ENCODE measurements at places on chromosomes 11 and 22.

DNA sequence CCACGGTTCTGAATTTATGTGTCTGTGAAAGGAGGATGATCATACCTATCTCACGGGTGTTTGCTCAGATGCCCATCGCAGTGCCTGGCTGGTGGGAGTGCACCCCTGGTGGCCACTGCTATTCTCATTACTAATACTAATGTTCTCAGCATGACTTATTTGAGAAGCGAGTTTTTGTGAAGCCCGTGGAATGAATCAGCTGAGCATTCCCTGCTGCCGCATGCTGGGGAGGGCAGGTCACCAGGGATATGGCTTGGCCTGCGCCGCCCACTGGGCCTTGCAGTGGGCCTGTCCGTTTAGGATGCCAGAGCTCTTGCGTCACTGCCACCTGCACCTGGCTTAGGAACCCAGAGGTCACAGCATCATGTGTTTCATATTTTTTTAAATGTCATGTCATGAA lies 16.9 kb downstream of the CTTN start:
- DNase-seq, result no peak

GRCh38 chr11:70029861-70030380 lies 48.2 kb upstream of the ANO1 start:
- DNase-seq, result no peak

DNA sequence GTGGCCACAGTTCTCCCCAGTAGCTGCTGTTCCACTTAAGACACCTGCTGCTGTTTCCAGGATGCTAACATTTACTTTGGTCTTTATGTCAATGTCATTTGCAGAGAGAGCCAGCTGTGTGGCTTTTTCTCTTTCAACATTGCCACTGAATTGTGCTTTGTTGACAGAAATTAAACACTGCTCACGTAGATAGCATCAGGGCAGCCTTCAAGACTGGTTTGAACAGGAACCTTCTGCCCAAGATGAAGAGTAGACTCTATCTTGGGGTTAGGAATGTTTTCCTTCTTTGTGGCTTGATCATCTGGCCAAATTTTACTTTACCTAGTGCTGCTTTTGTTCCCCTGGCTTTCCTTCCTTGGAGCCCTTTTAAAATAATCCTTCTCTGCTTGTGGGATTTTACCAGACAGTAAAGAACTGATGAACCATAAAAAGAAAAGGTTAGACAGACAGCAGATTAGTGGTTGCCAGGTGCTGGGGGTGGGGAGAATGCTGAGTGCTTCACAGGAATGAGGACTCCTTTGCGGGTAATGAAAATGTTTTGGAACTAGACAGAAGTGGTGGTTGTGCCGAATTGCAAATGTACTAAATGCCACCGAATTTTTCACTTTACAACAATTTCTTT lies 22.7 kb upstream of the XBP1 start:
- peak; percentile 41 for DNase-seq

GRCh38 chr22:26785932-26786331 lies 128.5 kb downstream of the MIAT start:
- DNase-seq, result no peak

DNA sequence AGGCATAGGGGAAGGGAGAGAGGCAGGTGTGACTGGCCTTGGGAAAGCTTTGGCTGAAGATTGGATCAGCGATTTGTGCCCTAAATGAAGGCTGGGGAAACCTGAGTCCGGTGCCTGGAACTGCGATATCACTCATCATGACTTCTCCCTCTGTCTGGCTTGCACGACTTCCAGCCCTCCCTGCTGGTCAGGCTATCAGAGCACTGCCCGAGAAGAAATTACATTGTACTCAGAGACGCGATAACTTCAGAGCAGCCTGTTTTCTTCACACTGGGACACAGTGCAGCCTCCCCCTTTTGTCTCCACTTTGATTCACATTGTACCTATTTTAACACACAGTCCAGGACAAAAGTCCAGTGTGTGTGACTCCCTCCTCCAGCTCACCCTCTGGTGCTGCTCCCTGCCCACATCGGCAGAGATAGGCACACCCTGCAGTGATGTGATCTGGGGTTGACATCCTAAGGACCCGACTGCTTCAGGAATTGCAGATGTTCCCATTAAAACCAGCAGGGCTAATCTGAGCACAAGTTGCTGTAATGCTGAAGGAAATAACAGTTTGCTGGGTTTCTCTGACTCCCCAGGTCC lies 62.1 kb upstream of the CADM1 start:
- no peak for DNase-seq

GRCh38 chr22:31247726-31248125 lies 35.6 kb downstream of the LIMK2 start:
- DNase-seq, result no peak

GRCh38 chr11:33622806-33623205 lies 77.8 kb downstream of the C11orf91 start:
- no peak for DNase-seq

- no peak for DNase-seq
These were observed 155.9 kb upstream of the SORL1-AS1 start for GRCh38 chr11:121608545-121609098.

DNA sequence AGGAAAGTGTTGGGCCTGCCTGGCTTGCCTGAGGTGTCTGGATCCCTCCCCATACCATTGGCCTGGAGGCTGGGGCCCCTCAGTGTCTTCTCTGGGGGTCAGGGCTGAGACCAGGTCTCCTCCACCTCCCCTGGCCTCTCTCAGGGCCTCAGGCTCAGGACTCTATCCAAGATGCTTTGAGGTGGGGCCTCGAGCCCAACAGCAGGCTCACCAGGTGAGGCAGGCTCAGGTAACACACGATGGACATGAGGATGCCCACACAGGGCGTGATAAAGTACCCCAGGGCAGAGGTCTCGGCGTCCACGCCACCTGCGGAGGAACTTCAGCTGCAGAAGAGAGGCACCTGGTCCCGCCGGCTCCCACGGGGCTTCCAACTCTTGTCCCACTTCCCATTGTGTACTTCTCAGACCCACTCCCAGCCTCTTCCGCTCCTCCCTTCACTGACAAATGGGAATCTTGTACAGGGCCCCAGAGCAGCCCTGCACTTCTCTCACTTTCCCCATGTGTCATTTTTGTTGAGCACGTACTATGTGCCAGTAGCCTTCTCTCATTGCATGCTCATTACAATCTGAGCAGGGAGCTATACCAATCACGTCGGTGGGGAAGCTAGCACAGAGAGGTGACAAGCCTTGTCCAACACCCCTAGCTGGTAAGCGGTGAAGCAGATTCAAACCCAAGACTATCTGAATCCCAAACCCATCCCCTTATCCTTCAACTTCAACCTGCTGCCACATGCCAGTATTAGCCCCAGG lies 3.8 kb downstream of the SLC29A2 start:
- DNase-seq, result no peak

DNA sequence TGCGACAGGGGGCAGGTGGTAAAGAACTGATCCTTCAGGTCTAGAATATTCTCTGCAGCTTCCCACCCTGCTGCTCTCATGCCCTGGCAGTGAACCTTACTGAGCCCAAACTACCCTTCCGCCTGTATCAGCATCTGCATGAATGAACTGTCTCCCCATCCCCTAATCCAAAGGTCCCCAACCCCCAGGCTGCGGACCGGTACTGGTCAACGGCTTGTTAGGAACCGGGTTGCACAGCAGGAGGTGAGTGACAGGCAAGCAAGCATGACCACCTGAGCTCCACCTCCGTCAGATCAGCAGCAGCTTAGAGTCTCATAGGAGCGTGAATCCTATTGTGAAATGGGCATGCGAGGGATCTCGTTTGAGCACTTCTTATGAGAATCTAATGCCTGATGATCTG lies 58.2 kb upstream of the LMO1 start:
- DNase-seq, result no peak

- DNase-seq, result no peak
These were observed 297.6 kb downstream of the KIRREL3 start for GRCh38 chr11:126702987-126703386.

DNA sequence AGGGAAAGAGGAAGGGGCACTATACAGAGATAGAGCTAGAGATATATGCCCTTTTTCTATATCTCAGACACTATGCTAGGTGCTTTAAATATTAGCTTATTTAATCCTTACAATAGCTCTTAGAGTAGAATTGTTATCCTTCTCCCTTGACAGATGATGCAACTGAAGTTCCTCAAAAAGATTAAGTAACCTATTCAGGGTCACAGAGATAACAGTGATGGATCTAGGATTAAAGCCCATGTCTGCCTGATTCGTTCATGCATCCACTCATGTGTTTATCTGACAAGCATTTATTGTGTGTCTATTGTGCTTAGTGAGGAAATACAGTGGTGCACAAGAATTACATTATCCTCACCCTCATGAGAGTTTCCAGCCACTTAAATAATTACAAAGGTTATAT lies 8.7 kb downstream of the CCDC83 start:
- no peak for DNase-seq

DNA sequence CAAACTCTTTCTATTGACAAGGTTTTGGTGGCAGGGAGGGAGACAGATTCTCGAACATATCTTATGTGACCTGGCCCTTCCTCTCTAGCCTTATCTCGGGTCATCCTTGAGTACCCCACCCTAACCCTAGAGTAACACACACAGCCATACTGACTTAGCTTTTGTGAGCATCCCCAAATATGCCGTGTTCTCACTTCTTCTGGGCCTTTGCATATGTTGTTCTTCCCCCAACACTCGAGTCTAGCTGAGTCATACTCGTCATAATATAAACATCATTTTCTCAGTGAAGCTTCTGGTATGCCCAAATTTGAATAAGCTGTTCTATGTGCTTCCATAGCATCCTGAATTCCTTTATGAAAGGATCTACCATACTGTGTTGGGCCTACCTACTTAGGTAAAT lies 8.0 kb downstream of the TTC17 start:
- DNase-seq, result no peak

DNA sequence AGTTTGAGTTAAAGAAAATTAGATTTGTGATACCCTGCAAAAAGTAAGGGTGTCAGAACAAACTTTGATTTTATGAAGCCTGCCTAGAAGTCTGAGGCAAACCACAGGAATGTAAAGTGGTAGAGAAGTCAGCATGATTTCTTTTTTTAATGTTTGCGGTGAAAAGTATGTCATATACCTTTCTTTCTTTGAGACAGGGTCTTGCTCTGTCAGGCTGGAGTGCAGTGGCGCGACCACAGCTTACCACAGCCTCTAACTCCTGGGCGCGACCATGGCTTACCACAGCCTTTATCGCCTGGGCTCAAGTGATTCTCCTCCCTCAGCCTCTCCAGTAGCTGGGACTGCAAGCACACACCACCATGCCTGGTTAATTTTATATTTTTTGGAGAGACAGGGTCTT lies 4.7 kb downstream of the API5 start:
- DNase-seq, result no peak

DNA sequence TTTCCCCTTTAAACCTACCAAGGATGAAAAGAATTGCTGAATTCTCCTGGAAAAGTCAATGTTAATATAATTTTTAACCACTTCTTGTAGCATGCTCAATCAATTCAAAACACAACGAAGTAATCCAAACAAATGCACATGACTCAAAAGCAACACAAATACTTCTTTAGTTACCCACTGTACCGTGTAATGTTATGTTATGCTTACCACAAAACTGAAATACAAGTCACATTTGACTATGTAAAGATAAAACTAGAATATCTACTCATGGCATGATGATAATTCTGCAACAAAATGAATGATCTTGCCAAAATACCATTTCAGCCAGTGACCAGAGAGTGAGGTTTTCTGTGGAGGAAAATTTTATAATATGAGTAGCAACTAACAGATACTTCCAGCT lies 587.0 kb downstream of the DLG2 start:
- DNase-seq, result no peak

- no peak for DNase-seq
These were observed 1045.8 kb downstream of the TBC1D22A start for GRCh38 chr22:47808236-47808635.

DNA sequence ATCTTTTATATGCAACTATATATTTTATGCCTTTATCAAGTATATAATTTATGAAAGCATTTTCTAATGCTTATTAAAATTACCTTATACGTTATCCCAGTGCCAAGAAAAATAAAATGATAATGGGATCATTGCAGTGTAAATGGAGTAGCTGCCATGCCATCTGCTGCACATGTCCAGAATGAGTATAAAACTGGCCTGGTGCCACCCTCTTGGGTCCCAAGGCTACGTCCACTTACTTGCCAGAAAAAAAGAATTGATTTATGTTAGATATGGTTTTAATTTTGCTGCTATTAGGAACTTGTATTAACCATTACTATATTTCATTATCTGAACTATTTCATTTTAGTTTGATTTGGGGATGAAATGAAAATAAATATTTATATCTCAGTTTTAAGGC lies 1127.1 kb upstream of the CNTN5 start:
- no peak for DNase-seq

GRCh38 chr11:11329062-11329806 lies 23.8 kb downstream of the CSNK2A3 start:
- no peak for DNase-seq

DNA sequence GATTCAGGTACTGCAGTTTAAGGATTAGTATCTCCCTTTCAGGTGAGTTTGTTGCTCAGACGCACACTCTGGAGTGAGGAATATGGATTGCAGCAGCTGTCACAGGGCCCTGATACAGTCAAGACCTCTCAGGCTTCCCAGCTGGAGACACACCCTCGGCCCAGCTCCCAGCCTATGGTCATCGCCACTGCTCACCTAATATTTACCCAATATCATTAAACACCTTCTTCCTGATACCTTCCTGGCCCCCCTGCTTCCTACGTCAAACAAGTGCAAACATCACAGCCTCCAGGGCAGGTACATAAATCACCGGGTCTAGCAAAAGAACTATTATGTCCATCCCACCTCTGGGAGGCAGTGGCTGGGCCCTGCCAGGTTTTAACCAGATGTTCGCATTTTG lies 213.3 kb downstream of the MN1 start:
- DNase-seq, result no peak

DNA sequence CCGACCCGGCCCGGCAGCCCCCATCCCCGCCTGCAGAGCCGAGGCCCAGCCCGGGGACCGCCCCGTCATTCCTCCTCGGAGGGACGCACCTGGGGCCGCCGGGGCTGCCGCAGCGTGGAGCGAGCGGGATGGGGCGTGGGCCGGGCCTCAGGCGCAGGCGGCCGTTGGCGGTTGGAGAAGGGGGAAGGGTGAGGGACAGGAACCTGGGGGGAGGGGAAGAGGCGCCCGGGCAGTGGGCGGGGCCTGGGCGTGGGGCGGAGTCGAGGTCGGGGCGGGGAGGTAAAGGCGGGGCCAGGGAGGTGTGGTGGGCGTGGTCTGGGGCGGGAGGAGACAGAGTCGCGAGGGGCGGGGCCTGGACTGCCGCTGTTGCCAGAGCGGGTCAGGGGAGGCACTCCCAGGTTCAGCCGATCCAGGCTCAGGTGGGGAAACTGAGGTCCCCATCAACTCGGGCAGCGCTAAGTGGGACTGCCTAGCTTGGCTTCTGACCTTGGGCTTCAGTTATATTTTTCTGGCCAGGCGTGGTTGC lies at the start of gene TESMIN:
Gene TESMIN, minus strand, starts transcription at position 190 of the 526 bp plus-strand sequence. CDS start 860 bp downstream, outside the sequence.
- peak; percentile 89 for DNase-seq

DNA sequence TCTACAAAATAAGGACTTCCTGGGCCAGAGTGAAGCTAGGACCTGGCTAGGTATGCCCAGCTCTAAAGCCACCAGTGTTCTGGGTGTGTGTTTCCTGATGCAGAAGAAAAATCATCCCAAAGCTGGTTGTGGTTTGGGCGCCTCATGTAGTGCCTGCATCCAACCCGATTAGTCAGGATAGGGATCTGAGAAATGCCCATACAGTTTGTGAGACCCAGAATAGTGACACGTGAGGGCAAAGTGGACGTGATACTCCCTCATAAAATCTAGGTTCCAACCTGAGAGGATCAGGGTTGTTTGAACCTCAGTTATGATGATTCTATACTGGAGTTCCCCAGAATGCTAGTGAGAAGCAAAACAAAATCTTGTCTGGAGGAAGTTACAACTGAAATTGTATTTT lies 238.4 kb downstream of the TBC1D22A start:
- DNase-seq, result no peak
